ENCODE measurements at places on chromosomes 11 and 22. TPM values are rescaled to one million over a fixed set of nuclear protein-coding genes. Genes with fewer than 3 reads are reported as not detected.

- DNase-seq, result no peak
Observed at GRCh38 chr22:44697423-44698141, 4.4 kb upstream of the PRR5 start.

The DNAJB13 gene
- polyA plus RNA-seq, result 3.7 TPM

The DRD4 gene
- 1.1 TPM for polyA plus RNA-seq

DNA sequence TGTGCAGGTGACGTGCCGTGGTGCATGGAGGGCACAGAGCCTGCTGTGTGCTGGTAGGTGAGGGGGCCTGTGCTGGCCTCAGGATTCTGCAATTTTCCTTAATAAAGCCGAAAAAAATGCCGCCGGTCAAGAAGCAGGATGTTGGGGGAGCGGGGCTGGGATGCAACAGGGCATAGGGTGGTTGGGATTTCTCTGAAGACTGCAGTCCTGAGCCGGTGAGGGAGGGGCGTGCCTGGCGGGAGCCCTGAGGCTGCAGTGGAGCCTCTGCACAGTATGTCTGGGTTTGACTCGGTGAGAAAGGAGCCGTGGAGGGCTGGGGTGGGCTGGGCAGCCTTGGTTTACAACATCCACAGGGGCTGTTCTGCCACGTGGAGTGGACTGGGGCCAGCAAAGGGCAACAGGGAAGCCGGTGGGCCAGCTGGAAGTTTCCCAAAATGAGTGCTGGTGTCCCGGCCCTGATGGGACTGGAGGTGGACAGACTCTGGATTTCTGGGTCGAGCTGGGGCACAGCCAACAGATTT is 1.3 kb downstream of the CDHR5 start:
- no peak for DNase-seq

- no peak for DNase-seq
Observed at GRCh38 chr11:119290894-119291497, 25.9 kb downstream of the MCAM start.

- DNase-seq, result no peak
Observed at GRCh38 chr11:114826910-114827442, 148.6 kb downstream of the NXPE2 start.

The PANX3 gene
- not detected for polyA plus RNA-seq

The SSTR3 gene
- 0.75 TPM for polyA plus RNA-seq

DNA sequence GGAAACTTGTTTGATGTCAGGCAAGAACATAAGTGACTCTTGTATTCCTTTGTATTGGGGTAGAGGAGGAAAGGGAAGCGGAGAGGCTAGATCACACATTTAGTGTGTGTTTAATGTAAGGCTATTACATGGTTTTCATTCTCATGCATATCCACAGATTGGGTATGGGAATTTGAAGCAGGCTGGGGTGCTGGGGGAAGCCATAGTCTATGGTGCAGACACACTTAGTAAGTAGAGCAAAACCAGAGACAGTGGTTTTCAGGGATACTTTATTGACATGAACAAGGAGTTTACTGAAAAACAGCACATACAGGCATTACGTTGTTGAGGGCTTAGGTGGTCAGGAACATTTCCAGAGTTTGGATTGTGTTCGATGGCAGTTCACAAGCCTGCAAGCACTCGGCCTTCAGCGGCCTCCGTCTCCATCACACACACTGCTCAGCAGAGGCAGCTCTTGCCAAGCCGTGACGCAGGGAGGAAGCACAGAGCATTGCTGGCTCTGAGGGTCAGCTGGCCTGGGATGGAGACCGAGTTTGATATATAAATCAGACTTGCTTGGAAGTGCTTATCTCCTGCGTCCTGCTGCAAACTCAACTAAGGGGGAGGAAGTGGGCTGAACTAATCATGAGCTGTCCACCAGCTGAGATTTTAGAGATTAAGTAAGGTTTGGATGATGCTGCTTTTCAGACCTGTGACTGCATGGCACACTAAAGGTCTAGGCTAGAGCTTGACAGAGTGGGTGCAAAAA is 25.3 kb downstream of the SCN3B start:
- DNase-seq, result peak; percentile 65

DNA sequence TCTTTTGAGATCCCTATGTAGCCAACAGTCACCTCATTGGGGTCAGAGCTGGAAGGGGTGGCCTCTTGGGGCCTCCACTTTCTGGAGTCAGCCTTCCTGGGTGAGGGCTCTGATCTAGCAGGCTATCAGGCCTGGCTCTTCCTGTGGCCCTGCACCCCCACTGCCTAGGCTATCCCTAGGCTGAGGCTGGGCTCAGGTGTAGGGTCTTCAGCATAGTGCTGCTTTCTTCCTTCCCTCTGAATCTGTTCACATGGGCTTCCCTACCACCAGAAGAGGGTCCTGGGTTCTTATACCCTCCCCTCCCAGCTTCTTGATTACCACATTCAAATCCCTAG is 456 bp upstream of the SPI1 start:
- DNase-seq, result no peak

DNA sequence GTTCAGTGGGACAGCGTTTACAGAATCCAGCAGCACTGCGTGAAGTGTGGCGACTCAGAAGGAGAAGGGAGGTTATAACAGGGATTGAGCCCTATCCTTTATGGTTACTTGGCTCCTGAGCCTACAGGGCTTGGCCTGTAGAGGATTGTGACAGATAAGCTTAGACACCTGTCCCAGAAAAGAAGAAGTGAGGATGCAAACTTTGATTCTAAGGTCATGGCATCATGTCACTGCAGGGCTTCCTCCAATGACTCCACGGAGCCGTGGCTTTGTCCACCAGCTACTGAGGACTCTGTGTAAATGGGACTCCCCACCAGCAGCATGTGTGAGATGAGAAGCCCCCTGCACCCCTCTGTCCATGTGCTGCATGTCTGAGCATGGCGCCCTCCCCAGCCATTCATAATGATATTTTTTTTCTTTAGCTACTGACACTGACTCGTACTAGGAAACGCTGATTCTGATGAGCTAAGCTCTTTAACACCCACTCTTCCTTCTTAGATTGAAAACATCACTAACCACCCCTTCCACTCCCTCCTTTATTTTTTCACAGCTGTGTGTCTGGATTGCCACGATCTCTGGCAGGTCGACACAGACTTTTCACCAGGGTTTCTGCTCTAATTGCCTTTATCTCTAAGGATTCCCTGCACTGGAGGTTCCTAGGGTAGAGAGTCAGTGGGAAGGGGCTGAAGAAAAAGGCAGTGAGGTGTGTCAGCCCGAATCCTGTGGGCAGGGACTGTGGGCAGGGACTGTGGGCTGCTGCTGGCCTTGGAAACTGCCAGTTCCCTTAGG is 65.5 kb upstream of the TTC12 start:
- DNase-seq, result no peak

The SERPIND1 gene
- 2.8 TPM for polyA plus RNA-seq

DNA sequence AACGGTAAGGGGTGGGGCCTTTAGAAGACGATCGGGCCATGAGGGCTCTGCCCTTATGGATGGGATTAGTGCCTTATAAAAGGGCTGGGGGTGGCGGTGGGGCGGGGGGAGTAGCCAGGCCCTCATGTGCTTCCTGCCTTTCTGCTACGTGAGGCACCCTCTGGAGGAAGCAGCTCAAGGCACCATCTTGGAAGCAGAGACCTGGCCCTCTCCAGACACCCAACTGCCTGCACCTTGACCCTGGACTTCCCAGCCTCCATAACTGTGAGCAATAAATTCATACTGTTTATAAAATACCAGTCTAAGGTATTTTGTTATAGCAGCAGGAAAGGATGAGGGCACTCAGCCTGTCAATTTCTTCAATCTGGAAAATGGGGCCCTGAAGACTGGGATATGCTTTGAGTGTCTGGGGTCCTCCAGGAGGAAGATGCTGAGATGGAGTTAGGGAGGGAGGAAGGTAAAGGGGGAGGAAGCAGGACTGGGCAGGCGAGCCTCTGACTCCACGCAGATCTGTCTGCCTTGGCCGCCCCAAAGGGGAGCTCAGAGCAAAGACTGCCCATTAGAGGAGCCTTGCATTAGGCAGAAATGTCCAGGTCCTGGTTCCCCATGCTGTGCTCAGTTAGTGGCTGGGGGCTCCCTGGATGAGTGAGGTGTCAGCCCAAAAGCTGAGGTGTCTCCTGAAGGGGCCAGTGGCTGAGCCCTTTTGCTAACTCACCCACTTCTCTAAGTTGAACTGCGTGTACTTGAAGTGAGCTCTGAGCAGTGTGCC is 5.3 kb downstream of the CABP2 start:
- DNase-seq, result no peak

The PGR gene
- polyA plus RNA-seq, result 0.03 TPM

GRCh38 chr11:120579611-120580031 is 68.1 kb downstream of the GRIK4 start:
- DNase-seq, result no peak

The FXYD2 gene
- 316 TPM for polyA plus RNA-seq

DNA sequence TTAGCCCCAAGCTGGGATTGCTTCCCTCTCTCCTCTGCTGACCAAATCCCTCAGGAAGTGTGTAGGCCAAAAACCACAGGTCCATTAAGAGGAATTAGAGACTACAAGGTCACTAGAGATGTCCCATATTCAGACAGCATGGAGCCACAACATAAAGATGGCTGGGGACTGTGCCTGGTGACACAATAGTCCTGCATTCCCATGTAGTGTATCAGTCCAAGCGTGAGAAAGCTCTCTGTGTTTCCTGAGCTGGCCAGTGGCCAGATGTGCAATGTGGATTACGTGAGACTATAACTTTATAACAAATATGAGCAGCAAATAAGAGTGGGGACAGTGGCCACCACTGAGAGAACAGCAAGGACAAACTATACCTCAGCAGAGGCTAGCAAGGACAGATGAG is 7.6 kb upstream of the MS4A10 start:
- DNase-seq, result no peak

The UVRAG gene
- 19.5 TPM for polyA plus RNA-seq
